ENCODE measurements at places on chromosomes 6 and 20. TPM values are rescaled to one million over a fixed set of nuclear protein-coding genes. Genes with fewer than 3 reads are reported as not detected.

GRCh38 chr6:109087661-109088264 lies 6.9 kb downstream of the SESN1 start:
- H3K36me3 ChIP-seq: peaks cover 3% of the 10 kb centered on the region
- no peak for DNase-seq
- no peak overlapping the region for H3K4me3 ChIP-seq
- H3K4me1 ChIP-seq: peaks cover 21% of the 10 kb centered on the region

DNA sequence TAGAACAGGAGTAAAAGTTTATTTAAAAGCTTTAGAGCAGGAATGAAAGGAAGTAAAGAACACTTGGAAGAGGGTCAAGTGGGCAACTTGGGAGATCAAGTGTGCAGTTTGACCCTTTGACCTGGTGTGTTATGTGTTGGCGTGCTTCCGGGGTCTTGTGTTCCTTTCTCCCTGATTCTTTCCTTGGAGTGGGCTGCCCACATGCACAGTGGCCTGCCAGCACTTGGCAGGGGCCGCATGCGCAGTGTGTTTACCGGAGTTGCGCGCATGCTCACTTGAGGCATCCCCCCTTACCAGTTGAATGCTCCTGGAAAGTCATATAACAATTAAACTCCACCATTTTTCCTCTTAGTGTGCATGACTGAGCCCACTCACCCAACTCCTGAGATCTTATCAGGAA lies 160.3 kb downstream of the ADAT2 start:
- no peaks in the 10 kb centered on the region for H3K27me3 ChIP-seq
- H3K36me3 ChIP-seq: peaks cover 5% of the 10 kb centered on the region
- no peak overlapping the region for H3K27ac ChIP-seq
- H3K4me3 ChIP-seq: no peak overlapping the region
- no peak for DNase-seq

GRCh38 chr6:122075917-122076316 lies 323.5 kb upstream of the HSF2 start:
- no peak overlapping the region for H3K27ac ChIP-seq
- H3K4me3 ChIP-seq: no peak overlapping the region
- H3K27me3 ChIP-seq: no peaks in the 10 kb centered on the region
- no peak for DNase-seq
- H3K36me3 ChIP-seq: no peaks in the 10 kb centered on the region

DNA sequence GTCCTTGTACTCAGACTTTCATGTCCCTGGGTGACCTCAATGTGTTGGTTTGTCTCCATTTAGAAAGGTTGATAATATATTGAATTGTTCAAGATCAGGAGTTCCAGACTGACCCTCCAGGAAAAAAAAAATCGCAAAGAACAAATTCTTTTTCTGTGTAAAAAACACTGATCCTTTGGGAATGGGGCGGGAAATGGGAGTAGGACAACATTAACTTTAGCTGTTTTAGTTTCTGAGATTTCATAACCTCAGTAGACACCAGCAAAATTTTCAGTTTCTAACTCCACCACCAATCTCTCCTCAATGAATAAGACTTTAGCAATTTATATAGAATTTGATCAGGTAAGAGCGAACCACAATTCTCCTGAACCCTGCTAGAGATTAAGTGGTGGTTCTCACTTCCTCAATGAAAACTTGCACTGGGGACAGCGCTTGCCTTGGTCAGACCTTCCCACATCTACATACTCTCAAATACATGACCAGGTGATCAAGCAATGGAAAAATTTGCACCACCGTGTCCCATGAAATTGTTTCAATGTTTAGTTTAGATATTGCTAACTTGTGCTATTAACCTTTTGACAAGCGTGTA lies 231.2 kb upstream of the PLN start:
- peaks cover 10% of the 10 kb centered on the region for H3K4me1 ChIP-seq
- no peaks in the 10 kb centered on the region for H3K27me3 ChIP-seq
- H3K27ac ChIP-seq: no peak overlapping the region
- no peak overlapping the region for H3K4me3 ChIP-seq
- no peak for DNase-seq

- H3K27me3 ChIP-seq: no peaks in the 10 kb centered on the region
- peaks cover 14% of the 10 kb centered on the region for H3K36me3 ChIP-seq
- peaks cover 23% of the 10 kb centered on the region for H3K4me1 ChIP-seq
Measured at GRCh38 chr6:5213836-5214235, 46.9 kb downstream of the LYRM4 start.

DNA sequence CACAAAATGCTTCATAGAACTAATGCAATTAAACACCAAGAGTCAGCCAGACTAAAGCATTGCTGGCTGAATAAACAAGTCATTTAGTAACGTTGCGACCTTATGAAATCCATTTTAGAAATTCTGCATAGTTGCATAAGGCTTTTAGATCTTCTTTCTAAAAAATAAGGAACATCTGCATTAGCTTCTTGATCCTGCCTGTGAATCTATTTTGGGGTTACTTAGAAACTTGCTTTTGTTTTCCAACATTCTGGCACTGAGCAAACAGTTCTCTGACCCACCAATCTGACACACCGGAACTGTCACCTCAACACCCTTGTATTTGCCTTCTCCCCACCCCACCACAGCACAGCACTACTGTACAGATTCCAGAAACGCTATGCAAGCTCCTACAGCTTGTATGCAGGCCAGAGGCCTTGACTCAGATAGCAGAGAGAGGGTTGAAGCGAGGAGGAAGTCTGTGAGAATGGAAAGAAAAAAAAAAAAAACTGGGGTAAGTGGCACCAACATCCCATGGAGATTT lies 55.0 kb downstream of the KIF13A start:
- peak overlapping the region; percentile 2 for H3K4me3 ChIP-seq
- no peaks in the 10 kb centered on the region for H3K27me3 ChIP-seq
- H3K27ac ChIP-seq: peak overlapping the region; percentile 63

The POM121L2 gene
- 0.10 TPM for total RNA-seq

DNA sequence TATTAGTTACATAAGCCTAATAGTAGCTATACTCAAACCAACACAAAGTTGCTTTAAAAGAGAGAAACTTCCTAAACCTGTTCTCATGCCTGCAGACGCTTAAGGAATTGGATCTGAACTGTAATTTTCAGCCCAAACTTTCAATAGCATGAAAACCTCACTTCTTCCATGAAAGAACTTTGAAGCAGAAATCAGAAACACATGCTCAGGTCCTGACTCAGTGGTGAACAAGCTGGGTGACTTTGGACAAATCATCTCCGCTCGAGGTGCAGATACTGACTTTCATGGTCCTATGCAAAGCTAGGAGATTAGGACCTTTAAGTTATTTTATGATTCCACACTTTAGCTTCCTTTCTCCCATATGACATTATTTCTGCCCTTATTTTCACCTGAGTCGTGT lies 36.5 kb downstream of the NOX3 start:
- H3K36me3 ChIP-seq: no peaks in the 10 kb centered on the region
- peaks cover 18% of the 10 kb centered on the region for H3K4me1 ChIP-seq
- H3K27ac ChIP-seq: no peak overlapping the region
- no peak overlapping the region for H3K4me3 ChIP-seq
- H3K27me3 ChIP-seq: peaks cover 4% of the 10 kb centered on the region

The SNX3 gene
- 126 TPM for total RNA-seq

GRCh38 chr6:121826156-121826810 lies 390.8 kb downstream of the GJA1 start:
- H3K4me1 ChIP-seq: peaks cover 17% of the 10 kb centered on the region
- H3K27me3 ChIP-seq: no peaks in the 10 kb centered on the region
- no peak for DNase-seq
- H3K4me3 ChIP-seq: no peak overlapping the region

DNA sequence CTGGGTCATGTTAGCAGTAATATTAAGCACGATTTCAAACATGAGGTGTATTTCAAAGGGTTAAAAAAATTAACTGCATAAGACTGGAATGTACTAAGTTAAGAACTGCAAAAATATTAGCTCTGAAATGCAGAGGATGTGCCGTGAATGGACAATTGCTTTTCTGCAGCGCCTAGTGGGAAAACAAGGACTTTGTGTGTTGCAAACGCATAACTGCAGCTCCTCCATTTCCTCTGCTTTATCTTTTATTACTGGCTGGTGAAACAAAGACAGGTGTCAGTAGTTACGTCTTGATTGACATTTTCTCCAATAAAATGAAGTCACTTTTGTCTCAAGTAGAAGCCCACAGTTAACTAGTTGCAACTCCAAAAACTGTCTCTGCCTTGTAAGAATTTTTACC lies 1.7 kb downstream of the PDE7B start:
- H3K27me3 ChIP-seq: no peaks in the 10 kb centered on the region
- no peak for DNase-seq
- H3K4me3 ChIP-seq: peak overlapping the region; percentile 62
- H3K27ac ChIP-seq: no peak overlapping the region
- peaks cover 22% of the 10 kb centered on the region for H3K4me1 ChIP-seq

GRCh38 chr20:25223179-25223661 lies 24.7 kb upstream of the PYGB start:
- H3K4me1 ChIP-seq: peaks cover 16% of the 10 kb centered on the region
- H3K36me3 ChIP-seq: no peaks in the 10 kb centered on the region
- H3K27me3 ChIP-seq: no peaks in the 10 kb centered on the region

GRCh38 chr6:117267054-117267347 lies 1.6 kb downstream of the VGLL2 start:
- no peaks in the 10 kb centered on the region for H3K36me3 ChIP-seq
- H3K27ac ChIP-seq: no peak overlapping the region
- peak overlapping the region; percentile 83 for H3K4me3 ChIP-seq
- DNase-seq: no peak
- peaks cover 96% of the 10 kb centered on the region for H3K27me3 ChIP-seq
- peaks cover 4% of the 10 kb centered on the region for H3K4me1 ChIP-seq

DNA sequence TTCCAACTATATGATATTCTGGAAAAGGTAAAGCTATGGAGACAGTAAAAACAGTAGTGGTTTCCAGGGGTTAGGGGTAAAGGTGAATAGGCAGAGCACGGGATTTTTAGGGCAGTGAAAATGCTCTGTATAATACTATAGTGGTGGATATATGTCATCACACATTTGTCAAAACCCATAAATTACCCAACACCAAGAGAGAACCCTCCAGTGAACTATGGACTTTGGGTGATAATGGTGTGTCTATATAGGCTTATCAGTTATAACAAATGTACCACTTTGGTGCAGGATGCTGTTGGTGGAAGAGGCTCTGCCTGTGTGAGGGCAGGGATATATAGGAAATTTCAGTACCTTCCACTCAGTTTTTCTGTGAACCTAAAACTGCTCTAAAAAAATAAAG lies 149.9 kb downstream of the GPX5 start:
- H3K27ac ChIP-seq: no peak overlapping the region
- peak overlapping the region; percentile 86 for H3K4me3 ChIP-seq
- no peak for DNase-seq
- H3K36me3 ChIP-seq: no peaks in the 10 kb centered on the region
- H3K4me1 ChIP-seq: no peaks in the 10 kb centered on the region

GRCh38 chr20:21302664-21303060 lies 469 bp upstream of the XRN2 start:
- DNase-seq: no peak
- peak overlapping the region; percentile 95 for H3K4me3 ChIP-seq
- peak overlapping the region; percentile 99 for H3K27ac ChIP-seq

GRCh38 chr20:63748070-63748933 lies 8.7 kb downstream of the SLC2A4RG start:
- no peak overlapping the region for H3K4me3 ChIP-seq
- no peak overlapping the region for H3K27ac ChIP-seq
- no peaks in the 10 kb centered on the region for H3K27me3 ChIP-seq
- H3K4me1 ChIP-seq: peaks cover 3% of the 10 kb centered on the region

DNA sequence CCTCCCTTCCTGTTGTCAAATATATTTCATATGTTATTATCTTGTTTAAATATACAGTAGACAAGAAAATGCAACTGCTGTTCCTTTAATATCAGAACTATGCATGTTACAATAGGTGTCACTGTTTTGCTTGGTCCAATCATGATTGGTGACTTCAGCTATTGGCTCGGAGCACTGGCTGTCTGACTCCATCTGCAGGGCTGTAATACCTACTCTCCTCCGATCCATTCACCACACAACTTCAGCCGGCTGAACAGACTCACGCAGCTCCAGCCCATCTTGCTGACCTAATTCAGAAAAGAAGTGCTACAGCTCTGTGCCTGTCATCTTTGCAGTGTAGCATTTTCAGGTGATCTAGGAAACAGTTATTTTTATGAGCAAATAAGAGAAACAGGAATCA lies at the start of gene BTBD3:
BTBD3 (plus strand) TSS at position 231 of the 400 bp plus-strand sequence. CDS start 383 bp downstream, outside the sequence.
- H3K27me3 ChIP-seq: no peaks in the 10 kb centered on the region
- peak within 1 kb of the TSS; percentile 67 for H3K27ac ChIP-seq
- no peak for DNase-seq
- peaks cover 23% of the 10 kb centered on the region for H3K36me3 ChIP-seq
- H3K4me3 ChIP-seq: peak within 1 kb of the TSS; percentile 79

GRCh38 chr20:8265588-8265987 lies 133.5 kb downstream of the PLCB1 start:
- no peak for DNase-seq
- H3K4me3 ChIP-seq: no peak overlapping the region
- no peak overlapping the region for H3K27ac ChIP-seq
- no peaks in the 10 kb centered on the region for H3K27me3 ChIP-seq

DNA sequence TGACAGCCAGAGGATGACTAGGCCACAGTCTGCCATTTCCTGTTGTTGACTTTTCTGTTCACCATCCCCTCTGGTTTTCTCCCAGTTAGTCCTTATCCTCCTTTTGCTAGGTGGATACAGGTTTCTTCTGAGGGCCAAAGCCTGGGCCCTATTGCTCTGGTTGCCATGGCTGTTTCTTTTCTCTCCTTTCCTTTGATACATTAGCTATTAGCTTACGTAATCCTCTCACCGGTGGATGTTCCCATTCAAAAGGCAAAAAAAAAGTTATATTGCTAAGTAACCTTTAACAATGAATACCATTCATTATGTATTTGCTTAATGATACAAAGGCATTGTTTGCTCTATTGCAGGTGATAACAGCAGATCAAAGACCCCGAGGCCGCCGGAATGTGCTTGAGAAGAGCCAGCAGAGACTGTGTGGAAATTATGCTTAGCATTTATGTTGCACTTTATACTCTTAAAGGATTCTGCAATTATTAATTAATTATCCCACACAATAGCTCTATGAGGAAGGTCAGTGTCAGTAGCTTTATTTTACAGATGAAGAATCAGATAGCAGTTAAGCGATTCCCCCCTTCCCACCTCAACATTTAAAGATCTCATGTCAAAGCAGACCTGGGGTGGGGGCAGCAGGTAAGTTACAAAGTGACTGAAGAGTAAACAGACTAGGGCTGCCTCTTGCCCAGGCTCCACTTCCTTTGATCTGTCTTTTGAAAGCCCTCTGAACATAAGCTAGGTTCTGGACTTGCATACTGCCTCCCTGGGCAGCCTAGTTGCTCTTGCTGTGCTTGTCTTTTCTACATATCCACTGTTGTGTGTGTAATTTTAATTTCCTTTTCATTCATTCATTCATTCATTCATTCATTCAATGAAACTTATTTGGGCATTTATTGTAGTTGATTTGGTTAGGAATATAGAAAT lies 14.5 kb upstream of the TFB1M start:
- no peaks in the 10 kb centered on the region for H3K36me3 ChIP-seq
- H3K27ac ChIP-seq: peak overlapping the region; percentile 35
- peaks cover 22% of the 10 kb centered on the region for H3K4me1 ChIP-seq
- H3K27me3 ChIP-seq: no peaks in the 10 kb centered on the region

DNA sequence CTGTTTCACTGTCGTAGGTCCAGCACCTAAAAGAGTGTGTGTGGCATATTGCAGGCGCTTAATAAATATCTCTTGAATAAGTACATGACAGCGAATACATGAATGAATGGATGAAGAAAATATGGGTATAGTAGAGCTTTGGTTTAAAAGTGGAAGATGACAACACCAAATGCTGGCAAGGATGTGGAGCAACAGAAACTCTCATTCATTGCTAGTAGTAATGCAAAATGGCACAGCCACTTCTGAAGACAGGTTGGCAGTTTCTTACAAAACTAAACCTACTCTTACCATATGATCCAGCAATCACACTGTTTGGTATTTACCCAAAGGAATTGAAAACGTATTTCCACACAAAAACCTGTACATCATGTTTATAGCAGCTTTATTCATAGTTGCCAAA lies 36.3 kb upstream of the ARFGEF2 start:
- H3K36me3 ChIP-seq: no peaks in the 10 kb centered on the region
- peaks cover 14% of the 10 kb centered on the region for H3K27me3 ChIP-seq
- H3K4me1 ChIP-seq: no peaks in the 10 kb centered on the region
- no peak overlapping the region for H3K27ac ChIP-seq
